ENCODE measurements at places on chromosomes 2 and 18.

DNA sequence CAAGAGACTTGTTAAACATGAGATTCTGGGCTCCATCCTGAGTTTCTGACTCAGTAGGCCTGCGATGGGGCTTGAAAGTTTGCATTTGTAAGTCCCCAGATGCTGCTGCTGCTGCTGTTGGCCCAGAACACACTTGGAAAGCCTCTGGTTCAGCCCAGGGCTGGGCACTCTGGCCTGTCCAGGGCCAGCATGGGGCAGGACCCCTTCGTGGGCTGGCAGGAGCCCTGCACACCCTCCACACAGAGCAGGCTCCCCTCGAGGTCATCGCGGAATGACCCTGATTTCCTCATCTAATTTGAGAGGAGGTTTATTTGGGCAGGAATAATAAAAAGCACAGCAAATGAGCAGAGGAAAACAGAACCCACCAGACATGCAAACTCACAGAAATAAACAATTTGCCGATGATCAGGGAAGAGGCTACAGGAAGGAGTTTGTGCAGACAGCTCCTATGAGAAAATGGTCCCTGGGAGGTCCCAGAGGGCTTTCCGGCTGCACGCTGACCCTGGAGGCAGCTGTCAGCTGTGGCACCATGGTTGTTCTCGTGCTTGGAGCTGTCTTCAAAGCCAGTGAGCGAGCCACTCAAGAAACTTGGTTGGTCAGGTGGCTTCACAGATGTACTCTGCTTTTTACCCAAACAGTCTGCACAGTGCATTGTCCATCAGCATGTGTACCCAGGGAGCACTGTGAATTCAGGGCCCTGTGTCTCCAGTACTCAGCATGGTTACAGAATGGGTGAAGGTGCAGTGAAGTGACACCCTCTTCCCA lies 119.3 kb downstream of the GLI2 start:
- no peak for DNase-seq

GRCh38 chr2:223001797-223002175 lies 50.2 kb upstream of the KCNE4 start:
- DNase-seq = no peak

- no peak for DNase-seq
Observed at GRCh38 chr2:3429066-3429610, 49.6 kb downstream of the TRAPPC12 start.

DNA sequence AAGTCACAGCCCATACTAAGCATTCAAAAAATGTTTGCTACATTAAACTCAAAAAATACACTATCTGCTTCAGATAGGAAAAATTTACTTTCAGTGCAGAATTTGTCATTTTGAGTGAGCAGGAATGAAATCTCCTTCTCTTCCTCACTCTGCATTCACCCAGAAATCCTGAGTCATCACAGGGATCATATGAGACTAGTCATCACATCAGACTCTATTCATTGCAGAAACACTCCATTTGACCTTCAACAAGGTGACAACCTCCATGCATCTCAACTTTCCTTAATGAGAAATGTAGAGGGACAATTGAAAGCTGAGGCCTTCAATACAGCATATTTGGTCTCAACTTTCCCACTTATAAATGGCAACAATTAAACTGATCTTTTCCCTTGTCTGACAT lies 130.4 kb upstream of the CYP26B1 start:
- DNase-seq = no peak

DNA sequence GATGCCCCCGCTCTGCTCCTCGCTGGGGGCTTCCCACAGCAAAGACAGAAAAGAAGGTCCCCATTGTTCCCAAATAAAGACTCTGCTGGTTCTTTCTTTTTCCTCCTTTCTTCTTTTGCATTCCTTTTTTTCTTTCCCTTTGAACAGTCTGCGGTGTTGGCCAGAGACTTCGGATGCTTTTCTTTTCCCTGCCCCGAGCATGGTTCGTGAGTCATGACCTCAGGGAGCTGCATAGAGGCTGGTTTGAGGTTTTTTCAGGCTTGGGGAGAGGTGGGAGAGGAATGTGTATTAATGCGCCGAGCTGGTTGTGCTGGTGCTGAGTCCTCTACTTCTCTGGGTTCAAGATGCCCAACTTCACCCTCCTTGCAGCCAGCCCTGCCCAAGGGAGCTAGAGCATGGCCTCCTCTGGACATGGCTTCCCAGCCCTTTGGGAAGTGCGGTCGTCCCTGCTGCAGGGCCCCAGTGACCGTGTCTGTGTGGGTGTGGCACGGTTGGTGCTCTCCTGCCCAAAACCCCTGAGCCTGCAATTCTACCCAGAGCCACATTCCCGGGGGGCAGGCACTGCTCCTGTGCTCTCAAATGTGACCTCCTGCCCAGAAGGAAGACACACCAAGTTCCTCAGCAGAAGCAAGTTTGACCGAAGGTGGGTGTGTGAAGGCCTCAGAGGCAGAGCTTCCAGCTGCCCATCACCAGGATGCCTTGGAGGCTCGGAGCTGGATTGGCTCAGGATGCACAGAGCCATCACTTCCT lies 9.0 kb upstream of the ARHGEF4 start:
- no peak for DNase-seq

Measured in brain pericyte (primary cell).